WTC11 (cell line): ENCODE measurements at places on chromosomes 1 and 21.

DNA sequence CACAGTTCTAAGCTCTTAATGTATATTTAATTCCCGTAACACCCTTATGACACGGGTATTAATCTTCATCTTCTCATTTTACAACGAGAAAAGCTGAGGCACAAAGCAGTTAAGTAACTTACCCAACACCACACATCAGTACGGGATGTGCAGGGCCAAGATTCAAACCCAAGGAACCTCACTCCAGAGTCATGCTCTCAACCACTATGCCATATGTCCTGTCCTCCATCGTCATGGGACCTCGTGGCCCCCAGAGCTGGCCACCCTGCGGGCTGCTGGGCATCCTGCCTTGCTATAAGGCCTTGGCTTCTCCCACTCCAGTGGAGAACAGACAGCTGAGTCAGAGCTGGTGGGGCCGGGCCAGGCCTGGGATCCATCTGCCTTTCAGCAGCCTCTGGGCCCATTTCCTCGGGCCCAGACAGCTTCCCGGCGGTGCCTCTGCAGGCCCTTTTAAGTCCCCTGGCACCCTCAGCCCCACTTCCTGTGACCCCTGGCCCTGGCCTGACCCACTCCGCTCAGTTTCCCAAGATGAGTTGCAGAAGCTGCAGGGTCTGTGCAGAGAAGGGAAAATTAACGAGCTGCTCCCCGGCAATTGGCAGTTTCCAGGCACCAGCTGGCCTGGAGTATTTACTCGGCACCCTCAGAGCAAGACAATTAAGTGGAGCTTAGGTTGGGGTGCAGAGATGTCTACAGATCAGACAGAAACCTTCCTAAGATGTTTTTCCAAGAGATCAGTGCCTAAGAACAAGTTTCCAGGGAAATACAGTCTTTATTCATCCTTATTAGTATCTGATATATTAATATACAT, 98.2 kb downstream of the EPHB2 start:
- no peak for DNase-seq
- H3K4me3 ChIP-seq = no peak overlapping the region
- H3K4me1 ChIP-seq = peaks cover 25% of the 10 kb centered on the region

DNA sequence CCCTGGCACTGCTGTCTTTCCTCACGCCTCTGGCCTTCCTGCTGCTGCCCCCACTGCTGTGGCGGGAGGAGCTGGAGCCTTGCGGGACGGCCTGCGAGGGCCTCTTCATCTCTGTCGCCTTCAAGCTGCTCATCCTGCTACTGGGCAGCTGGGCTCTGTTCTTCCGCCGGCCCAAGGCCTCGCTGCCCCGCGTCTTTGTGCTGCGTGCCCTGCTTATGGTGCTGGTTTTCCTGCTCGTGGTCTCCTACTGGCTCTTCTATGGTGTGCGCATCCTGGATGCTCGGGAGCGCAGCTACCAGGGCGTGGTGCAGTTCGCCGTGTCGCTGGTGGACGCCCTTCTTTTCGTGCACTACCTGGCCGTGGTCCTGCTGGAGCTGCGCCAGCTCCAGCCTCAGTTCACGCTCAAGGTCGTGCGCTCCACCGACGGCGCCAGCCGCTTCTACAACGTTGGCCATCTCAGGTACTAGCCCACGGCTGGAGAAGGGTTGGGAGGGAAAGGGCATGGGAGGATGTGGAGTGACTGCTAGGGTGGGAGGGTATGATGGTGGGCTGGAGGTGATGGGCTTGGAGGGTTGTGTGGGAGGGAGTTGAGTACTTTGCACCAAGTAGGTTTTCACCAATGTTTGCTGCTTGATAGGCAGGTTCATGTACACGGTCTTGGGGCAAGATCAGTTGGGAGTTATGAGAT, 18.9 kb downstream of the VANGL2 start:
- DNase-seq = no peak
- no peaks in the 10 kb centered on the region for H3K27me3 ChIP-seq
- peaks cover 6% of the 10 kb centered on the region for H3K4me1 ChIP-seq
- H3K4me3 ChIP-seq = no peak overlapping the region
- peaks cover 53% of the 10 kb centered on the region for H3K36me3 ChIP-seq
- peak overlapping the region; percentile 71; the same call in 1 of the 2 replicates for H3K27ac ChIP-seq

DNA sequence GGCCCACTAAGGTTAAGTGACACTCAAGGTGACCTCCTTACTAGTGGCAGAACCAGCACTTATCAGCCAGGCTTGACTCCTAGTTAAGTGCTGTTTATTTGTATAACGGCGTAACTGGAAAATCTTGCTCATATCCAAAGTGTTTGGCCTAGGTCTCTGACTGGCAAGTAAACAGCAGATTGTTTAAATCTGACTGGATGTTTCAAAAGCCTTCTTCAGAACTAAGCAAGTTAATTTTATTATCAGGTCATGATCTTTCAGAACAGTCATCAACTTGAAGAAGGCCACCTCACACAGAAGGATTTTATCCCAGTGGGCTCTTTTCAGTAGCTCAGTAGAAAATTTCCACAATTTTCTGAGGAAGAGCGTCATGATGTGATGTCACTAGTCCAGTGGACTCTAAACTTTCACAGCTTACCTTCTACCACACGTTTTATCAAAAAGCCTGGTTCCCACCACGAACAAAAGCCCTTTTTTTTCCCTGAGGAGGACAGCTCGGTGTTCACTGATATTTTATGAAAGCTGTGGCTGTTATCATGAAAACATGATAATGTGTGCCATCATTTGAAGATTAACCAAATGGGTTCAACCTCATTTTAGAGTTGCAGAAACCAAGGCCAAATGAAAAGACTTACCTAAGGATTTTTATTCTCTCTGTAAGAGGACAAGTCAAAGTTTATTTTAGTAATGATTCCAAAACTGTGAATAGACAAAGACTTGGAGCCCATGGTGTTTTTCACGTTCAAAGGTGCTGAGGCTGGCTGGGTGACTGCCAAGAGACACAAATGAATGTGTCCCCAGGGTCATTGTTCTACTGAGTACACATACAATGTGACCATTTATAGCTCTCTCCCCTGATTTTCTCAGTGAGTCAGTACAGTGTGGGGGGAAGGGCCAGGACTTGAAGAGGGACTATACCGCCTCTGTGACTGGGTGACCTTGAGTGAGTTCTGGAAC, 9.1 kb downstream of the SGIP1 start:
- no peak for DNase-seq
- H3K36me3 ChIP-seq = no peaks in the 10 kb centered on the region
- no peak overlapping the region for H3K27ac ChIP-seq
- peaks cover 28% of the 10 kb centered on the region for H3K4me1 ChIP-seq

DNA sequence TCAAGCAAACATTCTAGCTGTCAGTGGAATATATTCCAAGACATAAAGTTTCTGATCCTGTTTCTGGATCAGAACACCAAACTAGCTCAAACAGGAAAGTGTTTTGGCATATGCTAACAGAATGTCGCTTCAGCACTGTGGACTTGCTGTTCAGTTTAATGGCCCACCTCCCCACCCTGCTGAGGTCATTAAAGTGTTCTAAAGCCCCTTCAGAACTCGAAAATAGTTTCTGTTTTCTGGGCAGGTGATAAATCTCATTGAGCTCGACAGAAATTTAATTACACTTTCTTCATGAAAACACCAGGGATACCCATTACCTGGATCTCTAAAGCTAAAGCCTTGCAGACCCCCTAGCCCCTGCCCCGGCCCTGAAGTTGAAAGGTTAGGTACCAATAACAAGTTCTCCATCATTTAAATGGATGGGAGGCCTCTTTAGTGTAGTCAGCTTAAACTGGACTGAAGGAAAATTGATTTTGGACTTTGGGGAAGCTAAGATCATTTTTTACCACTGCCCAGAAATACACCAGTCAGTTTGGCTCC, 3.9 kb upstream of the C1orf105 start:
- DNase-seq = no peak
- no peak overlapping the region for H3K27ac ChIP-seq
- H3K4me1 ChIP-seq = peaks cover 43% of the 10 kb centered on the region
- no peaks in the 10 kb centered on the region for H3K27me3 ChIP-seq
- H3K36me3 ChIP-seq = no peaks in the 10 kb centered on the region

DNA sequence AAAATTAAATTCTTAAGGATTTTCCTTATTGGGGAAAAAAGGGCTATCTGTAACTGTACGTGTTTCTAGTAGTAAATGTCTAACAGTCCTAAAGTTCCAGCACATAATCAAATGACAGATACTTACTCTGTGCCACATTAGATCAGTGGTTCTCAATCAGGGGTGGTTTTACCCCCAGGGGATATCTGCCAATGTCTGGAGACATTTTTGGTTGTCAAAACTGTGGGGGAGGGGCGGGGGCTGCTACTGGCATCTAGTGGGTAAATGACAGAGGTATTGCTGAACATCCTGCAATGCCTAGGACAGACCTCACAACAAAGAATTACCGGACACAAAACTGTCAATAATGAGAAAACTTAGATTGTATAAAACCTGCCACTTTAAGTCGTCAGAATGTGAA, 33.4 kb upstream of the PTPRC start:
- no peak overlapping the region for H3K27ac ChIP-seq
- peaks cover 10% of the 10 kb centered on the region for H3K36me3 ChIP-seq
- DNase-seq = peak; percentile 13

DNA sequence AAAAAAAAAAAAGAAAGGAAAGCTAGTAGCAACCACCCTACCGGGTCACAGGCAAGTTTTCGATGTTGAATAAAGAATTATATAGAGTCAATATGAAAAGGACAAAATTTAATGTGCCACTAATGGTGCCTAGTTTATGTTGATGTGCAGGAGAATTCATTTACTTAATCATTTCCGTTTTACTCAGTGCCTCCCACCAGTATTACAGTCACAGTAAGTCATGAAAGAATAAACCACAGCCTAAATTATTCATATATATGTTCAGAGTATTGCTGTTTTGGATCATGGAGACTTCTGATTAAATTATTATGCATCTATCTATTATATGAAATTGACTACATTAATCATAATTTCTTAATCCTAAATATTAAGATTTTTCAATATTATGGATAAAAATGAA, 35.3 kb downstream of the FNBP1L start:
- H3K27ac ChIP-seq = no peak overlapping the region
- peaks cover 21% of the 10 kb centered on the region for H3K36me3 ChIP-seq
- no peaks in the 10 kb centered on the region for H3K27me3 ChIP-seq
- peaks cover 21% of the 10 kb centered on the region for H3K4me1 ChIP-seq
- no peak overlapping the region for H3K4me3 ChIP-seq

DNA sequence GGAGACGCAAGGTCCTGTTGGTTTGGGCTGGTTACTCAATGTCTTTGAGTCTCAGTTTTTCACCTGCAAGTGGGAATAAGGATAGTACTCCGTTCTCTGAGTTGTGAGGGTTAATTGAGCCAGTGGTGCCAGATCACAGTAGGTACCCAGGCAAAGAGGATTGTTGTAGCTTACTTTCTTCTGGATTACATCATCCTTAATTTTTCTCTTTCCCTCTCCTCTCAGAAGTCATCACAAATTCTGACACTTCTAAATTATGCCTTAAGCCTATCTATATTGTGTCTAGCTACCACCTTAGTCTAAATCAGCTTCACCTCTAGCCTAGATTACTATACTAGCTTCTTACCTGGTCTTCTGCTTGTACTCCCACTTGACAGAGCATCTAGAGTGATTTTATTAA, 149.5 kb downstream of the ROR1 start:
- H3K27ac ChIP-seq = peak overlapping the region; percentile 64
- H3K4me1 ChIP-seq = peaks cover 62% of the 10 kb centered on the region
- H3K36me3 ChIP-seq = peaks cover 4% of the 10 kb centered on the region
- H3K27me3 ChIP-seq = no peaks in the 10 kb centered on the region
- H3K4me3 ChIP-seq = no peak overlapping the region

DNA sequence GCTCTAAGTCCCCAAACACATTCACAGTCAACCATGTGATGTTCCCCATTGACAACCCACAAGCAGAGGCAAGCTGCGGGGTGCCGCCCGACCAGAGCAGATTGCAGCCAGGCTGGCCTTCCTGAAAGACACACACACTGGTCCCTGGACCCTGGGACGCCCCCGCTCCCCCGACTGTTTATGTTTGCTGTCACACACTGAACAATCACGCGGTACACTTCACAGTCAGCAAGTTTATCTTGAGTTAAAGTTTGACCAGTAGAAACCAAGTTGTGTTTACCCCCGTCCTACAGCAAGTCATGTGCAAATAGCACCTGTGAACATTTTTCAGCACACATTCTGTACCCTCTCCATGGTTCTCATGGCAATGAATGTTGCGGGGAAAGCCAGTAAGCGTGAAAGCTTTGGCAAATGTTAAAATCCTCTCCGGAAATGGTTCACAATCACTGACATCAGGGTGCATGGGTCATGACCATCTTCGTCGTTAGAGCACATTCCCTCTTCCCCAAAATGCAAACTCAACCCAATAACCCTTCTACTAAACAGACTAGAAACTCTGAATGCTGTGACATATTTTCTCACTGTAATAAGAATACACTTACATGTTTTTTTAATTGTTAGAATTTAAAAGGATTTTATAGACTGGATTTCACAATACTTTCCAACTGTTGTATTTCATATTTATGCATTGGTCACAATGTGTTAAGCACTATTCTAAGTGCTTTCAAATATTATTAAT, 33.3 kb upstream of the IRF2BP2 start:
- no peak overlapping the region for H3K27ac ChIP-seq
- peaks cover 4% of the 10 kb centered on the region; the same call in 1 of the 2 replicates for H3K36me3 ChIP-seq
- no peak overlapping the region for H3K4me3 ChIP-seq
- H3K27me3 ChIP-seq = no peaks in the 10 kb centered on the region
- peaks cover 11% of the 10 kb centered on the region for H3K4me1 ChIP-seq
- no peak for DNase-seq

DNA sequence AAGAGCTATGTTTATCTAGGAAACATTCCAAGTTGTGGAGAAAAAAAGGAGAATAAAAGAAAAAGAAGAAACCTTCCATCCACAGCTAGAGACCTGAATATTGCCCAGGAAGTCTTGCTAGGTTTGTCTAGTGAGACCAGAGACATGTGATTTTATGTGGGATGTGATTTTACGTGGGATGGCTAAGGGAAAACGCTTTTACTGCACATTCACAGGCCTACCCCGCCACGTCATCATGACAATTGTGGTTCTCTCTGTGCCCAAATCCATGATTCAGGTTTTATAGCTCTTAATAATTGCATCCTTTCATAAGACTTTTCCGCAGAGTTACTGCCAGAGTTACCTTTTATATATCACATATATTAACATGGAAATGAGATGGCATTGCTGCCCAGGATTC, 86.4 kb upstream of the SSX2IP start:
- no peak for DNase-seq
- no peaks in the 10 kb centered on the region for H3K27me3 ChIP-seq
- H3K27ac ChIP-seq = no peak overlapping the region

DNA sequence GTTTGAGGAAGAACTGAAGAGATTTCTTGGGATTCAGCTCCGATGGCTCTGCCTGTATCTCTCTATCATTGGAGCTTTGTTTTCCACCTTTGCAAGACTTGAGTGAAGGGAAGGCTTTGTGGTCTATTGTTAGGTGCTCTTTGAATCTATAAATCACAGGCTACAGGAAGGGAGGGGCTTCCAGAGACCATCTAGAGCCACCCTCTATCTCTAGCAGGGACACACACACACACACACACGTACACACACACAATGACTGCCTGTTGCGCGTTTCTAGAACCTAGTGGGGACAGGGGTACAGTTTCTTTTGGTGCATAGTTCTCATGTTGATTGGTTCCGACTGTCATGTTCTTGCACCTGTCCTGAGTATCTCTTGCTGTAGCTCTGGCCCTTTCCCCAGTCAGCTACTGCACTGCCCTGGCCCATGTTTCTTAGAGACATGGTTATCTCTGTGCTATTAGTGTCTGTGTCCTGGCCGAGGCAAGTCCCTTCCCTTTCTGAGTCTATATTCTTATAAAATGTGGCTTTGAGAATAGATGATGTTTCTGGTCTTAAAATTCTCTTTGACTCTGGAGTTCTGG, 60.7 kb downstream of the MAN1C1 start:
- H3K27me3 ChIP-seq = no peaks in the 10 kb centered on the region; the same call in 1 of the 2 replicates
- no peak overlapping the region for H3K4me3 ChIP-seq
- no peak overlapping the region for H3K27ac ChIP-seq
- no peaks in the 10 kb centered on the region for H3K36me3 ChIP-seq

GRCh38 chr1:15736038-15736891, at the start of gene SLC25A34:
Gene SLC25A34, plus strand, starts transcription at chr1:15736258. Its CDS starts 228 bp downstream, at chr1:15736486.
- H3K4me3 ChIP-seq = no peak within 1 kb of the TSS
- DNase-seq = peak; percentile 41
- peaks cover 3% of the 10 kb centered on the region; the same call in 1 of the 2 replicates for H3K36me3 ChIP-seq
- no peaks in the 10 kb centered on the region for H3K27me3 ChIP-seq
- no peak within 1 kb of the TSS for H3K27ac ChIP-seq
- H3K4me1 ChIP-seq = peaks cover 3% of the 10 kb centered on the region
